AG04449 (cell line): ENCODE measurements at places on chromosomes 2 and 18.

- DNase-seq = no peak
Observed at GRCh38 chr18:44033144-44033701, 647.5 kb upstream of the SETBP1 start.

GRCh38 chr2:236915726-236916125, 170.0 kb upstream of the COPS8 start:
- DNase-seq = no peak

DNA sequence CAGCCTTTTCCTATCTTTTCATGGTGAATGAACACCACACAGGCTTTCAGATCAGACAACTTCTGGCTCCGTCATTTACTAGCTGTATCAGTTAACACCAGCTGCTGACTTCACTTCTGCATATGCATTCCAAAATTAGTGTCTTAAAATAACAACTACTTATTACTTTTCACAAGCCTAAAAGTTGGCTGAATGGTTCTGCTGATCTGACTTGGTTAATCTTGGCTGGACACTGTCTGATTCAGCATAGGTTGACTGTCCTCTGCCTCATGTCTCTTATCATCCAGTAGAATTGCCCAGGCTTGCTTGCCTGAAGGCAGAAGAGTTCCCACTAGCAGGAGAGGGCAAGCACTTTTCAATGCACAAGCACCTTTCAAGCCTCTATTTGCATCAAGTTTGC, 72.7 kb downstream of the MARCHF4 start:
- DNase-seq = no peak

DNA sequence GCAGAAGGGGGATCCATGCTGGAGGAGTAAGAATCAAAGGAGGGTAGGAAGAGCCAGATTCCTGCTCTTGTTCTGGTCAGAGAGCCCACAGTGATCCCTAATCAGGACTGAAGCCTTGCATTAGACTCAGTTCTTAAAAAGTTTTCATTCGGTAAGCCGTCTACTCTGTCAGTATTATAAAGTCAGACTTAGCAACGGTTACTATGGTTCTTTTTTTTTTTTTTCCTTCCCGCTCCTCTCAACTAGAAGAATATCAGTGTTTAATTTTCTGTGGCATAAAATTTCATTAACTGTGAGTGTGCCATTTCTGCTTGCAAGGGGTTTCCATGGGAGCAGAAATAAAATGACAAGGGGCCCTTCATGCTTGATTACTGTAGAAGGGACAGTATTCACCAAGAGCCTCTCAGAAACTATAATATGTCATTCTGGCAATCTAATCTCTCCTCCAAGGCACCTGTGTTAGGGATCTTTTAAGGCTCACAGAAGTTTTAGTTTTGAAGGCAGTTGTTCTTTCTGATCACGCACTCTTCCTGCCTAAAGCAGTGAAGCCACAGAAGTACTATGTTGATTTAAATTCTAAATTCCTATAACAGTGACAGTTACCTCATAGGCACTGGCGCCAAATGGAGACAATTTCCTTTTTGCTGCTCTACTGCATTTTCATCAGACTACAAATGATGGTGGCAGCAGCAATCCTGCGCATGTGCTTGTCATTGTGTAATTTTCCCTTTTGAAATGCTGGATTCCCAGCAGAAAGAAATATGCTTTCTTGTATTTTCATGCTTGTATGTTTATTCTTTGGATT, 57.0 kb downstream of the OSBPL6 start:
- no peak for DNase-seq

DNA sequence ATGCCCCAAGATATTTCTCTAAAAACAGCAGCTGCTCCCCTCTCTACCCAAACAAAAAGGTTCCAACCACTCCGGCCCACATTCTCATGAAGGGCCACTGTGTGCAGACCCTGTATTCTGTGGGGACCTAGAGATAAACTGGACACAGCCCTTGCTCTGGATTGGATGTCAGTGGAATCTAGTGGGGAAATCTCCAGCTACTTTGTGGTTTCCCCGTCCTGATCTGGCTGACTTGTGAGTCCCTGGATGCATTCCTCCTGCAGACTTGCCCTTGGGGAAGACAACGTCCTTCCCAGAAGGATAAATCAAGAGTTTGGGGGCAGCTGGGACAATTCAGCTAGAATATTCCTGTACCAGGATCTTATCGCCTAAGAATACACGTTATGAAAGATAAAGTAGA, 151.1 kb downstream of the FSHR start:
- DNase-seq = no peak

GRCh38 chr2:232330068-232330999, 48.2 kb upstream of the ALPP start:
- no peak for DNase-seq

DNA sequence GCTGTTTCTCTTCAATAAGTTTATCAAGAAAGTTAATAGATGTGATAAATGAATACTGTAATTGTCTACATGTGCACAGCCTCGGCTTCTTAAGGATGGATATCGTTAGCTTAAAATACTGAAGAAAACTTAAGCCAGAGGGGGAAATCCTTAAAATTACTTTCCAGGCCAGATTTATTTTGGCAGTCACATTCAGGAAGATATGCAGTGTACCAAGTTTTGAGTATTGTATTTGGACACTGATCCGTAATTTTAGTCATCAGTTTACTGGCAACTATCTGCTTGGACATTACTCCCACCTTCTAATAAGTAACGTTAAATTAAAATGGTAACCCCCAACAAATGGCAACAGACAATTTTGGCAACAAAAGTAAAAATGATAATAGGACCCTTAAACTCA, 770.0 kb upstream of the ZEB2 start:
- DNase-seq = no peak

DNA sequence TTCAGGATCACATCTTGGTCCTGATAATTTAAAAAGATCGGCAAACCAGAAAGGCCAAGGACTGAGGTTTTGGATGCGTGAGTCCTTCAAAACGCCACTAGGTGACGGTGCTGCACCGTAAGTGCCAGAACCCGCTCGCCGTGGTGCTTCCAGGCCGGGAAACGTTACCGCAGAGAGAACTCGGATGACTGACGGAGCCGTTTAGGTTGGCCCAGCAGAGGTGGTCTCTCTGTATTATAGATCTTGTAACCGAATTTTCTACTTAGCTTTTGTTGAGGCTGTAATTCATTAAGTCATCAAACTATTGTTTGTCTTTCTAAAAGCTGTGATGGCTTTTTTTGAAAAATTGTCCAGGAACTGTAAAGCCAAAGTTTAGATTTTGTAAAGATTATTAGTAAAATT, 39.8 kb upstream of the ADCYAP1 start:
- peak; percentile 10 for DNase-seq

DNA sequence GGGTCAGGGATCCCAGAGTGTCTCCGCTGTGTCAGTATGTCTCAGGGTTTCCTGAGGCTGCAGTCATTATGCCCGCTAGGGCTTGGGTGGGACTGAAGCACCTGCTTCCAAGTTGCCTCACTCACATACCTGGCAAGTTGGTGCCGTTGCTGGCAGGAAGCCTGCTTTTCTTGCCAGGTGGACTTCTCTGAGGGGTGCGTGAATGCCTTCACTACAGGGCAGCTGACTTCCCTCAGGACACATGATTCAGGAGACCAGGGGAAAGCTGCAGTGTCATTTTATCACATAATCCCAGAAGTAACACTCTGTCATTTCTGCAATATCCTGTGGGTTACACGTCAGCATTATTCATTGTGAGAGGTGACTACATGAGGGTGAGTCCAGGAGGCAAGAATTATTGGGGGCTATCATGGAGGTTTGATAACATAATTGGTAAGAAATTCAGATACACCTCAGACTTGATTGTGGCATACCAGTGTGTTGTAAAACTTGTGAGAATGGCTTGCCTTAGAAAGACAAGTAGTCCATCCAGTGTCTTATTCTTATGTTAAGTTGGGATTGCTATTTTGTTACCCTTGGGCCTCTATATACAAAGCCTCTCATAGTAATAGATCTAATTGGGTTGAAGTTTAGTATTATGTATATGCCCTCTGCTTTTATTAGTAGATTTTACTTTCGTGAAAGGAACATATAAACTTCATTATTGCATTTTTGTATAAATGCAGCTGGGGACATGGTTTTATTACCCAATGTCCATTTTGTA, 44.1 kb downstream of the NEDD4L start:
- no peak for DNase-seq

GRCh38 chr2:176128172-176128981, 1.1 kb upstream of the HOXD8 start:
- no peak for DNase-seq

GRCh38 chr18:62072370-62072769, 114.5 kb downstream of the PIGN start:
- no peak for DNase-seq

DNA sequence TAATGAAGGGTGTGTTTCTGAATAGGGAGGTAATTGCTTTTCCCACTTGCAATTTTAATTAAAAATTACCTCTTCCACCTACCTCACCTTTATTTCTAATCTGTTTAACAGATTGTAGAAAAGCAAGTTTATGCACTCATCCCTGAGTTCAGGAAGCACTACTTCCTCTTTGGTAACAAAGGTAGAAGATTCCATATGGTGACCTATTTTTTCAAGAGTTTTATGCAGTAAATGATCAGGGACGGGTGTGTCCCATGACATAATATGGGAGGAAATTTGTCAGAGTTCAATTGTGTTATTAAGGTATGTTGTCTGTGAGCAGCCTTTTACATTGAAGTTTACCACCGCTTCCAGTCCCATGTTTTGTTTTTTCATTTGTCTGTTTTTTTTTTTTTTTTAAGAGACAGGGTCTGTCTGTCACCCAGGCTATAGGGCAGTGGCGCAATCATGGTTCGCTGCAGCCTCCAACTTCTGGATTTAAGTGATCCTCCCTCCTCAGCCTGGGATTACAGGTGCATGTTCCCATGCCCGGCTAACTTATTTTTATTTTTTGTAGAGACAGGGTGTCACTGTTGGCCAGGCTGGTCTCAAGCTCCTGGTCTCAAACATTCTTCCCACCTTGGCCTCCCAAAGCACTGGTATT, 68.2 kb downstream of the ASAP2 start:
- DNase-seq = no peak

DNA sequence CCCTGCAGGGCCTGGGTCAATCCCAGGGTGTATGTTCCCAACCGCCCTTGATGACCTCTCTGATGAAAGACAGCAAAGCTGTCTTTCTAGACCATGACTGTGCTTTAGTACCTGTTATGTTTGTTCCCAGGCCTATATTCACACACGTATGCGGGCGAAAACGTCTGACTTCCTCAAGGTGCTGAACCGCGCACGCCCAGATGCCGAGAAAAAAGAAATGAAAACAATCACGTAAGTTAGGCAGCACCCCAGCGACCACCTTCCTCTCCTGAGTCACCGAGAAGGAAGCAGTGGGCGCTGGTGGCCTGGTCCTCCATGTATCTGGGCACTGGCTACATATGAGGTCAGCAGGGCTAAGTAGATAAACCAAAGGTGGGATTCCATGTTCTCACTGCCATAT, 11.1 kb upstream of the GPBAR1 start:
- no peak for DNase-seq

GRCh38 chr2:239015901-239016675, 168.2 kb downstream of the TWIST2 start:
- DNase-seq = no peak

- no peak for DNase-seq
Observed at GRCh38 chr2:3386448-3386958, 7.0 kb downstream of the TRAPPC12 start.

DNA sequence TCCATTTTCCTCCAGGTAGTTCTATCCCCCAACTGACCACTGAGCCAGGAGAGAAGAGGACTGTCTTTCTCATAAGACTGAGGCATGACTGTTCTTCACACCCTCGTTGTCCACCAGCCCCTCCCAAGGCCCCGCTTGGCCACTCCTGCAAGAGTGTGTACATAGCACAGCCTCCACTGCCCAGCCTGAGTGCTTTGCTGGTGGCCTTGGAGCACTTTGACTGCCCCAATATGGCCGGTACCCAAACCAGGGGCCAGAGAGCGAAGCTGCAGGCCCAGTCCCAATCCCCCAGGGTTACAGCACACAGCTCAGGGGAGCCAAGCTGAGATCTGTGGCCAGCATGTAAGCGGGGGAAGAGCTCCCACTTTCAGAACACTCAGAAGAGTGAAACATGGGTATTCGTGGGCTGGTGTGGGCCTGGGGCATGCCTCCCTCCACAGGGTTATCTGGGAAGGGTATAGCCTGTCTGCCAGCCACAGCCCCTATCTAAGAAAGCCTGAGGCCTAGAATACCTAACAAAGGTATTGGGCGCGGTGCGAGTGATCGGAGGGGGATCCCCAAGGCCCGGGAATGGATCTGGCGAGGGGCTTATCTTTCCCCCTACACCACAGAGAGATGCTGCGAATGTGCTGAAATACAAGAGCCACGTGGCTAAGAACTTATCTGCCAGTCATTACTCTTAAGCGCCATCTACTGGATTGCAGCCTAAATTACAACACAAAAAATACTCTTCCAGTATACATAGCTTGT, 163.8 kb downstream of the WDPCP start:
- DNase-seq = no peak

GRCh38 chr2:238092486-238093035, 7.6 kb upstream of the ESPNL start:
- DNase-seq = no peak

DNA sequence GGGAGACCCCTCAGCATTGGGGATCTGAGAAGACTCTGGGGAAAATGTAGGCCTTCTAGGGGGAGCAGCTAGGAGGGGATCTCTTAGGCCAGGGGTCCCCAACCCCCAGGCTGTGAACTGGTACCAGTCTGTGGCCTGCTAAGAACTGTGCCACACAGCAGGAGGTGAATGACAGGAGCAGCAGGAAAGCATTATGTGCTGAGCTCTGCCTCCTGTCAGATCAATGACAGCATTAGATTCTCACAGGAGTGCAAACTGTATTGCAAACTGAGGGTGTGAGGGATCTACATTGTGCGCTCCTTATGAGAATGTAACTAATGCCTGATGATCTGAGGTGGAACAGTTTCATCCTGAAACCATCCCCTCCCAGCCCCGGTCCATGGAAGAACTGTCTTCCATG, 127.3 kb downstream of the SCG2 start:
- DNase-seq = no peak

DNA sequence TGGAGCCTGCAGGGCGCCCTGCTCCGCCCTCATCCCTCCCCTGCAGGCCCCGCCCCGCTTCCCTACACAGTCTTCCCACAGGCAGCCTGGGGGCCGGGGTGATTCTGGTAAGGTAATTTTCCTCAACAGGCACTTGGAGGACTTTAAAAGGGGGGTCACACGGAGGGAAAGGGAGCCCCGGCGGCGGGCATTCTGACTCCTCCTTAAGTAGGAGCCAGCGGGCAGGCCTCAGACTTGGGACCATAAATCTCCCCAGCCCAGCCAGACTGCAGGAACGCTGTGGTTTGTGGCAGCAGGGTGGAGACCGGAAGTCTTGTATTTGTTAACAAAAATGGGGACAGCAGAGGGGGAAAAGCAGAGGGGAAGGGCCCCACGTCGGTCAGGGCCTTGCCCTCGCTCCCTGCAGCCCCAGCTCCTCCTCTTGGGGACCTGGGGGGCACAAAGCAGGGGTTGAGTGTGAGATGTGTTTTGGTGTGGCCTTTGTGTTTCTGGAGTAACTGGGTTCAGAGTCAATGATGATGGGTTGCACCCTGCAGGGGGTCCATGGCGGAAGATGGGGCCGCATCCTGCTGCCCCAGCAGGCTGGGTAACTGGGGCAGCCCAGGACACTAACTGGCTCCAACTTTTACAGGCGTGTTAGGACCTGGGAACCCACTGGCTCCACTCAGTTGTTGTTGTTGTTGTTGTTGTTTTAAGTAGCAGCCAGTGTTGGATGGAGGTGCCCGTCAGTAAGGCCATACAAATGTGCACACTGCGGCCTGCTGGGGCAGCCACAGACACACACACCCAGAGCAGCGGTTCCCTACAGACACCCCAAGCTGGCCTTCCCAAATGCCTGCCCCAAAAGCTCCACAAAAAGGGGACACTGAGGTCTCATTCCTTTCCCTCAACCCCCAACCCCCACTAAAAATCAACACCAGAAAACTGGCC, 27.7 kb downstream of the SMAD7 start:
- peak; percentile 76 for DNase-seq
